Progenitor cell of endocrine pancreas (in vitro differentiated cells): ENCODE measurements at places on chromosomes 4 and X.

- no peak for DNase-seq
These were observed 607 bp upstream of the SCOC start for GRCh38 chr4:140372751-140373327.

DNA sequence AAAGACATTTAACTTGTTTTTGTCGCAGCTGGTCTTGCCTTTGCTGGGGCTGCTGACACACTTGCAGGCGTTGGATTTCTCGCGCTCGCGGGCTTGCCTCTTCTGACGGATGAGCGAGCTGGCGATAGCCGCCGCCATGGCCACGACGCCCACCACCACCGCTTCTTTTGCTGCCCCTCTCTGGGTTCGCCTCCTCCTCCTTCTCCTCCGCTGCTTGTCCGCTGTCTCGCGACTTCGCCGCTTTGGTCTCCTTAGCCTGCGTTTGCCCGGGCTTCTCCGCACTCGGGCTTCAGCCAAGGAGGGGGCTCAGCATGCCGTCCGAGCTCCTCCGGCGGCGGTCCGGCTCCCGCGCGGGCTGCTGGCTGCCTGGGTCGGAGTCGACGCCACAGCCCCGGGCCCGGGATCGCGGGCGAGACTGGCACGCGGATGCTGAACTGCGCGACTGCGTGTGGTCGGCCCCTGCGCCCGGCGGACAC is 613 bp downstream of the FGF13 start:
- peak; percentile 35 for DNase-seq

DNA sequence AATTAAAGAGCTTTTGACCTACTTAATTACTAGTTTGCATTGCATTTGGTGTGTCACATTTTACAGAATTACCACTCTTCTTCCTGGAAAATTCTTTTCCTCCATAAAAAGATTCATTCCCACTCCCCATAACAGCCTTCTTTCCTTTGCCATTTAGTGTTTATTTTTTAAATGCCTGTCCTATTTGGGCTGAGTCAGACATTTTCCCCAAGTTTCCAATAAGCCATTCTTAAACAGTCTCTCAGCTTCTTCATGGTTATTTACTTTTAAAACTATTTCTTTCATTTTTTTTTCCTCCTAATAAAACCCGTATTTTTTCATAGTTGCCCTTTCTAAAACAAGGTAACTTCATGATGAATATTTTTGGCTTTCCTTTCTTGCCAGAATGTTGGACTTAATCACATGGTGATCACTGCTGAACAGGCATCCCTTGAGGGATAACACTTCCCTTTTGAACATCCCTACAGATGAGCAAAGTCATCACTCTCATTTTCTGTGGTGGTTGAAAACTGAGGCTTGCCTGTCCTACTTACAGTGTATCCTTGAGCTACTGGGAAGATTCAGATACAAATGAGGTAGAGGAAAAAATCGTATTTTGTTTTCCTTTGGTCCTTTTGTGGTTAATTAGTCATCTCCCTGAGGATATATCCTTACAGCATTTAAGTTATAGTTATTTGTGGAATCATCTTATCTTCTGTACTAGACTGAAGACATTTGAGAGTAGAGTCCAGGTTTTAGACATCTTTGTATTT is 520.5 kb upstream of the NR3C2 start:
- DNase-seq = no peak

DNA sequence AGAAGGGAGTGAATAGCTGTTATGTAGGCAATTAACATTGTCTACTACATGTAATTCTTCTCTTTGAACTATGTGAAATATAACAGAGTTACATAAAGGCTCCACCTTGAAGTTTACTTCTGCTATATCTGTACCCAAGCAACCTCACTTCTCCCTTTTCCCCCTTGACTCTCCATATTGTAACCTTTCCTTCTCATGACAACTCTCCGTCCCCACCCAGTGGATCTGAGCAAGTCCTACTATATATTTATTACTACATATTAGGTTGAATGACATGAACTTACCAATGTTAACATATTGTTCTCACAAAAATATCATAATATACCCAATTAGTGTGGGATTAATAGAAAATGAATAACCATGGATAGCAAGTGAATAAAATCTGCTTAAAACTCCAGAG is 93.2 kb upstream of the ATP8A1 start:
- no peak for DNase-seq

DNA sequence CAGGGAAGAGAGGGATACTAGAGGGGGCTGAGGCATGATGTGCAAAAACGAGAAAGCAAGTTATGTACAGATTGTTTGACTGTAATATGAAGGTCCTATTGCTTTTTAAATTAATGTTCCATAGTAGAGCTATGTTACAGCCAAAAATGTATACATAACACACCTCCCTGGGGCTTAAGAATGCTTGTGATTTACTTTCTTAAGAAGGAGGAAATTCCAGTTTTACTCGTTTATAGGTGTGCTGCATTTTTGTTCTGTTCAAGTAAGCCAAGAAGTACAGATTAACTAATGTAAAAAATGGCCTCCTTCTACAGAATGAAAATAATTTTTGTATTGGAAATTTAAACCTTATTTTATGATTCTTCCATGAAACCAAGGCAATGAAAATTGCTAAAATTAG is 614.4 kb upstream of the NR3C2 start:
- DNase-seq = no peak

DNA sequence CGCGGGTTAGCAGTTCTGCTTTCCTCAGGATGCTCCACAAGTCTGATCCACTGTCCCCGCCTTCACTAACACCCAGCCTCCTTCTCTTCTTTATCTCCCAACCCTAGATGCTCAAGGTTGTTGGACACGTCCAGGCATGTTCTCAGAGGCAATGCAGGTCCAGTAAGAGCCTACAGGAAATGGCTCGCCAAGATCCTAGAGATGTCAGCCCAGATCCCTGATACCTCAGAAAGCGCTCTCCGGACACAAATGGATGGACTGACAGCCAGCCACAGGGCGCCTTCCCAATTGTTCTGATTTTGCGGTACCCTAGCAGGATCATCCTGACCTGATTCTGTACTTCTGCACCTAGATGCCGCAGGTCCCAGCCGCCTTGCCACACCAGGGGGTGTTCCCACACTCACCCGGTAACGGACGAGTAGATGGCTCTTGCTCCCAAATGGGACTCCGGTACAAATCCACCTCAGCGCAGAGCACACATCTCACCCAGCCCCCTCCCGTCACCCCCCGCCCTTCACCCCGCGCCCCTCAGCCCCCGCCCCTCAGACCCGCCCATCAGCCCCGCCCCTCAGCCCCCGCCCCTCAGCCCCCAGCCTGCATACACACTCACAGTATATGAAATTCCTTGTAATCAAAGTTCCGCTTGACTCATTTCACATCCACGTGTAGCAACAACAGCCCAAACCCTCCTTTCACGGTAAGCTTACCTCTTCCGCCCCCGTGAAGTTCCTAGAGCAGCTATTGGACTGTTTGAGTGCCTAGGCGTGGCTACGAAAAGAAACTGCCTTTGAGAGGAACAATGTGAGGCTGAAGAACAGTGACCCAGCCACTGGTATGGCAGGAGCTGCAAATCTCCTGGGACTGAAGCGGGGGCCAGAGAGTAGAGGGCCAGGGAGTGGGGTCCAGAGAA is at the start of gene EDA2R:
EDA2R (minus strand) TSS at position 488 of the 910 bp plus-strand sequence. CDS start 23,058 bp downstream, outside the sequence.
- no peak for DNase-seq

- no peak for DNase-seq
These were observed 214.5 kb downstream of the FBXW7 start for GRCh38 chr4:152321398-152321797.
